ENCODE measurements at places on chromosomes 1 and 21.

GRCh38 chr1:186768906-186769305 lies 59.8 kb upstream of the PLA2G4A start:
- DNase-seq: no peak

- DNase-seq: no peak
Measured at GRCh38 chr1:11487196-11487751, 8.3 kb downstream of the DISP3 start.

DNA sequence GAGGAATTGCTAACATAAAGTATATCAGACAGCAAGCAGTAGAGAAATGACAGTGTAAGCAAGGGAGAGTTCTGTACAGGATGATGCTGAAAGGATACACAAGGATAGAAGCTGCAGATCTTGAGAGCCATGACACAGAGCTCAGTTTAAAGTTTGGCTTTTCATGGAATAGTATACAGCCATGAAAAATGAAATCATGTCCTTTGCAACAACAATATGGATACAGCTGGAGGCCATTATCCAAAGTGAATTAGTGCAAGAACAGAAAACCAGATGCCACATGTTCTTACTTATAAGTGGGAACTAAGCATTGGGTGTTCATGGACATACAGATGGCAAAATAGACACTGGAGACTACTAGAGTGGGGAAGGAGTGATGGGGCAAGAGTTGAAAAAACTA lies 169.8 kb downstream of the ST6GALNAC5 start:
- no peak for DNase-seq

GRCh38 chr1:55443175-55443915 lies 228.2 kb upstream of the USP24 start:
- DNase-seq: no peak

GRCh38 chr1:214427871-214428277 lies 123.5 kb downstream of the PTPN14 start:
- peak; percentile 75 for DNase-seq

GRCh38 chr21:45278156-45278911 lies 9.4 kb downstream of the POFUT2 start:
- no peak for DNase-seq

- no peak for DNase-seq
Measured at GRCh38 chr1:195637539-195637938, 970.7 kb downstream of the KCNT2 start.

GRCh38 chr1:225651376-225651871 lies 1.5 kb downstream of the ENAH start:
- no peak for DNase-seq

DNA sequence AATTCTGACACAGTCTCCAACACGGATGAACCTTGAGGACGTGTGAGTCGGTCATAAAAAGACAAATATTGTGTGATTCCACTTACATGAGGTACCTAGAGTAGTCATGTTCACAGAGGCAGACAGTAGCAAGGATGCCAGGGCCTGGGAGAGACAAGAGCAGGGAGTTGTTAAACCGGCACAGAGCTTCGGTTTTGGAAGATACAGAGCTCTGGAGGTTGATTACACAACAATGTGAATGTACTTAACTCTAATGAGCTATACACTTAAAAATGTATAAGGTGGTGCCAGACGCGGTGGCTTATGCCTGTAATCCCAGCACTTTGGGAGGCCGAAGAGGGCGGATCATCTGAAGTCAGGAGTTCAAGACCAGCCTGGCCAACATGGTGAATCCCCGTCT lies 37.8 kb upstream of the NEK2 start:
- no peak for DNase-seq

- no peak for DNase-seq
Measured at GRCh38 chr1:84603941-84604830, 29.9 kb upstream of the CTBS start.

- no peak for DNase-seq
Measured at GRCh38 chr21:36656138-36656537, 42.8 kb upstream of the SIM2 start.

GRCh38 chr1:226373376-226373775 lies 34.5 kb downstream of the PARP1 start:
- no peak for DNase-seq

- no peak for DNase-seq
Measured at GRCh38 chr1:98704474-98704873, 43.0 kb downstream of the SNX7 start.

GRCh38 chr21:45479691-45480675 lies 62.3 kb downstream of the SLC19A1 start:
- peak; percentile 17 for DNase-seq

- DNase-seq: no peak
Measured at GRCh38 chr21:36528716-36529115, 48.8 kb upstream of the CLDN14 start.

GRCh38 chr1:155185783-155186066 lies 12.1 kb downstream of the TRIM46 start:
- DNase-seq: no peak

- no peak for DNase-seq
Measured at GRCh38 chr1:166988974-166989515, at the start of gene MAEL. Gene MAEL (plus strand): TSS chr1:166989280. CDS start chr1:166989353, 73 bp downstream.

GRCh38 chr1:18907021-18907916 lies 4.9 kb upstream of the ALDH4A1 start:
- DNase-seq: peak; percentile 68

DNA sequence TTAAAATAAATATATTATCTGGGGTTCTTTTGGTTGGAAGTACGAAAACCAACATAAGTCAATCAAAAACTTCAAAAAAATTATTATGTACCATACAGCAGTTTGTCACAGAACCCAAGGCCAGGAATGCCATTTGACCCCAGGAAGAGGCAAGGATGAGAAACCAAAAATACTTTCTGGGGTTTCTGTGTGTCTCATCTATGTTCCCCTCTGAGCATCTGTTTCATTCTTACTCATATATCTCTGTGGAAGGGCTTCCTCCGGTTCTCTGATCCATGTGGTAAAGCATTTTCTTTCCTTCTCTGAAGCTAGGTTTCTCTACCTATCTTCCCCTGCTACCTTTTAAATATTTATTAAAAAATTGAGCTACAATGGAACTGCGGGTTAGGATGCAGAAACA lies 9.8 kb upstream of the FCRL1 start:
- DNase-seq: no peak

- no peak for DNase-seq
Measured at GRCh38 chr1:204978782-204979181, 64.2 kb upstream of the CNTN2 start.

- no peak for DNase-seq
Measured at GRCh38 chr1:209983953-209984352, 45.9 kb downstream of the SYT14 start.

DNA sequence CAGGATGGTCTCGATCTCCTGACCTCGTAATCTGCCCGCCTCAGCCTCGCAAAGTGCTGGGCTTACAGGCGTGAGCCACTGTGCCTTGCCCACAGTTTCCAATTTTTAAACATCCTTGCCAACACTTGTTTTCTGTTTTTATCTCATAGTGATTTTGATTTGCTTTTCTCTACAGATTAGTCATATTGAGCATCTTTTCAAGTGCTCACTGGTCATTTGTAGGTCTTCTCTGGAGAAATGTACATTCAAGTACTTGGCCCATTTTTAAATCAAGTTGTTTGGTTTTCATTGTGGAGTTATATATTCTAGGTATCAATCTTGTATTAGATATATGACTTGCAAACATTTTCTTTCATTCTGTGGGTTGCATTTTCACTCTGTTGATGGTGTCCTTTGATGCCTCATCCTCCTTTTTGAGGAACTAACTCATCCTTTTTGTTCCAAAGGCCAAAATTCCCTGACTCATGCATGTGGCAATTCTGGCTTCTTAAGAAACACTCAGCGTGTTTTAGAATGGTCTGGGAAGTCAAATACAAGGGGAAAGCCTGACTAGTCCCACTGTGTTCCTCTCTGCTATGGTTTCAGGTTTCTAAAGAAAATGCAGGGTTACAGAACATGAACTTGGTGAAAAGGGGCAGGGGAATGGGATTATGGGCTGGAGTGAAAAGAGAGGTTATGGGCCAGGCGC lies 37.3 kb downstream of the PTAFR start:
- no peak for DNase-seq

- DNase-seq: no peak
Measured at GRCh38 chr1:62312698-62313097, 6.5 kb downstream of the KANK4 start.

- DNase-seq: no peak
Measured at GRCh38 chr1:181345146-181345545, 138.2 kb upstream of the CACNA1E start.

DNA sequence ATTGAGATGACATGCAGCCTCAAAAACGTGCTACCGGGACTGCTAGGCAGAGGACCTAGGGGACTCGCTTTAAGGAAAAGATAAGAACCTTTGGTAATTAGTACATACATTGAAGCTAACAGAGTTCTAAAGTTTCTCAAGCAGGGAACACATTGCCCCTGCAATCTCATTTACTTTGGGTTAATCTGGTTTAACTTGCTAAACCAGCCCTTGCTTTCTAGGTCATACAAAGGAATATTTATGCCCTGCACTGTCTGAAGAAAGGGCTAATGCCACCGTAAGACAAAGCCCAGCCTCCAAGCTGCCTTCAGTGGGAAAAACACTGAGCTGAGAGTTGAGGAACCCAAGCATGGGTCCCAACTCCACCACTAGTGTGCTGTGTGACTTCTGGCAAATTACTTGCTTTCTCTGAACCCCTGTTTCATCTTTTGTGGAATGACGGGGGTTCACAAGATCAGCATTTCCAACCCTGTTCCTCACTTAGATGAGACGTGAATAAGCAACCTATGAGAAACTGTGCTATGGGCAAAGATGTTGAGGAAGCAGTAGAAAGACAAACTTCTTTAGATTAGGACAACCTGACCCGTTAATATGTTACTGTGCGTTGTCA lies 66.3 kb downstream of the VWA5B1 start:
- DNase-seq: no peak

DNA sequence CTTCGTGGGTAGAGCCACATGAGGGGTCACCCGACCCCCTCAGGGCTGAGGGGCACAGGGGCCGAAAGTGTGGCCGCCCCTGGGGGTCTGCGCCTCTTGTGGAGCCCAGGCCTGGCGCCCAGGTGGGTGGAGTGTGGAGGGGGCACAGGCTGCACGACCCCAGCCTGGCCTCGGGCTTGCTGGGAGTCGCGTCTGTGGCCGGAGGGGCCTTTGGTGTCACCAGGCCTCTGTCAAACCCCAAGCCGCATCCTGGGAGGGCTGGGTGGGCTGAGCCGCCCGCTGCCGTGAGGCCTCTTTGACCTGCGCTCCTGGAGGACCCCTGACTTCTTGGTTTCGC lies 60.7 kb downstream of the FAAP20 start:
- no peak for DNase-seq

DNA sequence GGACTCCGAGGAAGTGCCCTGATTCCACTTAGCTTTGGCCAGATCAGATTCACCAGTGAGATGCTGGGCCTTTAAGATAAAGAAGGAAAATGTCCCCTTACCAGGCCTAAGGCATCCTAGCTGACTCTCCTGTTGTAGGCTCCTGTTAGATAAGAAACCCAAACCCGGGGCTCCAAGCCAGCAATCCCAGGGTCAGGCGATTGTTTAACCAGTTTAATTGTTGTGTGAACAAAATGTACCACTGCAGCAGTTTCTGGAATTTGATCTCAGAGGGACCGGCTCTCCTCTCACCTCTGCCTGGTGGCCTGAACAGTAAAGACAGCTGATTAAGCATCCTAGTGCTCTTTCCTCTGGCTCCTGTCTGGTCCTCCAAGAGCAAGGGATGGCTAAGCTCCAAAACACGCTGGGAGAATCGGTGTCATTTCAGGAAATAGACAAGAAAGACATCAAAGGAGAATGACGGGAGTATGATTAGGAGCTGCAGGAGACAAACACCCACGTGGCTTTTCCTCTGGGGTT lies 9.3 kb upstream of the KLHDC8A start:
- DNase-seq: no peak

DNA sequence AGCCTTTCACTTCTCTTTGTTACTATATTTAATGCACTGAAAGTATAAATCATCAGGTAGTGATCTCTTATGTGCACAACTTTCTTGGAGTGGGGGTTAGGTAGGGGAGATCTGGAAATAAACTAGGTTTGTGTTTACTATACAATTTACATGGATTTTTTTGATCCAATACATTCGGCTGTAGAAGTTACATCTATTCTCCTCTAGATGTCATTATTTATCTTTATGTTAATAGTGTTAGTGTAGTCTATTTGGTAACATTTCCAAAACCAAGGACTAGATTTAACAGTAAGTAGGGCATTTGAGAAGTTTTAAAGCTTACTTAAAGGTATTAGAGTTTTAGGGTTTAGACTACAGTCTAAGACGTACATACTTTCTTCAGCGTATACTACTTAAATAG lies 5.4 kb downstream of the VPS45 start:
- DNase-seq: no peak

DNA sequence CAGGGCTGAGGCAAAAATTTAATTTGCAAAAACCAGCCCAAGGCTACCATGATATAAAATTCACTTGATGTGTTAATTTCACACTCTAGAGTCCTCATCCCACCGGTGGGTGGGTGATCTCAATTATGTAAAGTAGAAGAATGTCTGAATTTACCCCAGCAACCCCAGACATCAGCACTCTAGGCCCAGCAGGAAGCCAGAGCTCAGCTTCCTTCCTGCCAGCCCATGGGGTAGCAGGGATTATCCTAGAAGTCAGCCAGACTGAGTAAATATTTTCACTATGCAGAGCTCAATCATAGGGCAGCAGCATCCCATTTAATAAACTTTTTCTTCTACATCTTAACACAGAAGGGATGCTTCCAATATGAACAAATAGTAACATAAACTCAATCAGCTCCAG lies 71.0 kb downstream of the SIPA1L2 start:
- no peak for DNase-seq

GRCh38 chr1:29222686-29223085 lies 8.0 kb downstream of the MECR start:
- DNase-seq: no peak

DNA sequence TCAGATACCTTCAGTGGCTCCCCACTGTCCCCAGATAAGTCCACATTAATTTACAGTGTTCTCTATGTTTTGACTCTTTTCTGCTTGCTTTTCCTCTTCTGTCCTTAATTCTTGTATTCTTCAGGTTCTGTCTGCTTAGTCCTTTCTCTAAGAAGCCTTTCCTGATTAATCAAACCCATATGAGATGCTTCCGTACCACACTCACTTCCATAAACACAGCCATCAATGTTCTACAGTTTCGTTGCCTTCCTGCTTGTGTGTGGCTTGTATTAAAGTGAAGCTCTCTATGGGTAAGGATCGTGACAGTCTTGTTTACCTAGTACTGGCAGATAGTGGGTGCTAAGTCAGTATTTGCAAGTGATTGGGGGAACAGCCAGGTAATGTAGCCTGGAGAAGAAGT lies 75.9 kb downstream of the PRDM2 start:
- no peak for DNase-seq

GRCh38 chr1:152728986-152729385 lies 21.0 kb downstream of the LCE4A start:
- no peak for DNase-seq

DNA sequence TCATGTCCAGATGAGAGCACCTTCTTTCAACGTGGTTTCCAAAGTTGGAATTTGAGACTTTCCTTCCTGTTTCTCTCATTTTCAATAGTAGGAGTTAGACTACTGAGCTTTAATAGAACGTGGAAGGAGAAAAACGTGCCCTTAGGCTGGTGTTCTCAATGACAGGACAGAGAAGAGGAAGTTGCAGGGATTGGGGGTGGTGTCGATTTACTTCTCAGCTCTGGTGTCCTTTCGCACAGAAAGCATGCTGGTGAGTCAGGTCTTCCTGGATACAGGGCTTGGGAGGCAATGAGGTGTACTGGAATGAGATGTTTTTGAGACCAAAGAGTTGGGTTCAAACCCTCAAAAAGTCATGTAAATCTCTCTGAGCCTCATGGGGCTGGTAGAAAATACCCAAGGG lies 67.1 kb downstream of the HIVEP3 start:
- DNase-seq: no peak

GRCh38 chr1:220684890-220685289 lies 5.3 kb upstream of the C1orf115 start:
- no peak for DNase-seq
